SJSA1 (cell line): ENCODE measurements at places on chromosomes 2 and 18.

GRCh38 chr2:28507796-28508764 is 12.2 kb downstream of the PLB1 start:
- H3K4me1 ChIP-seq: no peaks in the 10 kb centered on the region
- no peaks in the 10 kb centered on the region for H3K36me3 ChIP-seq
- H3K27me3 ChIP-seq: peaks cover 7% of the 10 kb centered on the region; the same call in 1 of the 2 replicates
- no peak overlapping the region for H3K4me3 ChIP-seq
- H3K27ac ChIP-seq: no peak overlapping the region

DNA sequence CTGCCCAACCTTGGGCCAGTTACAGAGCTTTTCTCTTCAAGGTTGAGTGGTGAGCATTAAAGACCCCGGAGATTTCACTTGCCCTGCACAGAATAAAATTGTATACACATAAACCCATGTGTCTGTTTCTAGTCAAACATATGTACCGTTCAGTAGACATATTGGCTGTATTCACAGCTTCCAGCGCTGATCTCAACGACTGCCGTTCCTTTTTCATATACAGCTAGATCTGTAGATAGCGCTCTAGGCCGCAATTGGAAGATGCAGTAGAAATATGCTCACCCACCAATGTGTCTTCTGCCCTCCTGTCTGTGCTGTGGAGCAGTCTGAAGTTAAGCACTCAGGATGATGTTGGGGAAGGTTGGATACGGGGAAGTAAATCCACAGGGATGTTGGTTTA is 317.7 kb downstream of the SETBP1 start:
- no peaks in the 10 kb centered on the region for H3K4me1 ChIP-seq
- H3K27ac ChIP-seq: no peak overlapping the region
- H3K36me3 ChIP-seq: no peaks in the 10 kb centered on the region
- H3K27me3 ChIP-seq: no peaks in the 10 kb centered on the region; the same call in 1 of the 2 replicates

DNA sequence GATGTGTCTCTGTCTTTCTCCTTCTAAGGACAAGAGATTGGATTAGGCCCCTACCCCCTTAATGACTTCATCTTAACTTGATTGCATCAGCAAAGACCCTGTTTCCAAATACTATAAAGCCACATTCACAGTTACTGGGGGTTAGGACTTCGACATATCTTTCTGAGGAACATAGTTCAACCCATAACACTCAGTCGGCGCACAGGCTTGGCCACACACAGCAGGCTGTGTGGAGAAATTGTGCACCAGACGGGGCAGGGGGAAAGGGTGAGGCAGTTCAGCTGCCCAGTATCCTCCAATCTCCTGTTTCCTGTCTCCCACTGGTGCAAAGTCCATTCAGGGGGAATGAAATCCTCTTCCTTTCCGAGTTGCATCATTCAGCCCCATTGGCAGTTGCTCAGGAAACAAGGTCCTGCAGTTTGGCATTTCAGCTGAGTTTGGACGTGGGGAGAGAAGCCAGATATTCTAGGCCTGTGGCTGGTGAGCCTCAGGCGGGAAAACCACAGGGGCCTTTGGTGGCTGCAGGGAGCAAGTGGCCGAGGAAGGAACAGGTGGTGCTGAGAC is 9.4 kb upstream of the RAPGEF4 start:
- H3K4me1 ChIP-seq: no peaks in the 10 kb centered on the region
- no peak overlapping the region for H3K4me3 ChIP-seq
- no peaks in the 10 kb centered on the region; the same call in 1 of the 2 replicates for H3K27me3 ChIP-seq

DNA sequence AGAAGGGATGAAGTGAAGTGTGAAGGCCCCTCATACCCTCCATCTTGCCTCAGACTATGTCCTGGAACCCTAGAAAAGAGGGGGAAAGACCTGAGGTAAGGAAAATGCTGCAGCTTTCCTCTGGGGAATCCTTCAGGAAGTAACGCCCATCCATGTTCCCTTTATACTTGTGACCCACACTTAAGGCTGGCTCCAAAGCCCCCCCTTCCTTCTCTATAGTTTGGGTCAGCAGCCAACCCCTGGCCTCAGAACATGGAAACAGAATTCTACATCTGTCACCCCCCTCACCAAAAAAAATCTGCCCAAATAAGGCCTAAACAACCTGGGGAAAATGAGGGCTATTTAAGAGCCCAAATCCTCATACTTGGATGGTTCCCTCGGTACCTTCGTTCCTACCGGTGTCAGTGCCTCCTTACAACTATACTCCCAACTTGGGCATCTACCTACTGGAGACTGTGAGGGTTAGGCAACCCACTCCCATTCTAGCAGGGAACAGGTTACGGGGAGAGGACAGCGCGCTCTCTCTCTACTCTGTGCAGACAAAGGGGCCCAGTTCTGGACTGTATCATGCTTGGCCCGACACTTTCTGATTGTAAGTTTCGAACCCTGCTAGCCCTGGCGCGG is 689 bp downstream of the OST4 start:
- H3K36me3 ChIP-seq: peaks cover 55% of the 10 kb centered on the region
- no peaks in the 10 kb centered on the region for H3K27me3 ChIP-seq
- H3K4me1 ChIP-seq: peaks cover 38% of the 10 kb centered on the region
- peak; percentile 24 for DNase-seq
- peak overlapping the region; percentile 82 for H3K4me3 ChIP-seq
